Stimulated activated CD4-positive, alpha-beta T cell treated with anti-CD3 and anti-CD28 coated beads, Interleukin-12 subunit alpha, Interleukin-12 subunit beta, amount 100 ng/mL, for 4 hours (primary cell): ENCODE measurements at places on chromosomes 2 and 18.

GRCh38 chr2:174124181-174124580 is 124.2 kb downstream of the OLA1 start:
- no peak for DNase-seq

DNA sequence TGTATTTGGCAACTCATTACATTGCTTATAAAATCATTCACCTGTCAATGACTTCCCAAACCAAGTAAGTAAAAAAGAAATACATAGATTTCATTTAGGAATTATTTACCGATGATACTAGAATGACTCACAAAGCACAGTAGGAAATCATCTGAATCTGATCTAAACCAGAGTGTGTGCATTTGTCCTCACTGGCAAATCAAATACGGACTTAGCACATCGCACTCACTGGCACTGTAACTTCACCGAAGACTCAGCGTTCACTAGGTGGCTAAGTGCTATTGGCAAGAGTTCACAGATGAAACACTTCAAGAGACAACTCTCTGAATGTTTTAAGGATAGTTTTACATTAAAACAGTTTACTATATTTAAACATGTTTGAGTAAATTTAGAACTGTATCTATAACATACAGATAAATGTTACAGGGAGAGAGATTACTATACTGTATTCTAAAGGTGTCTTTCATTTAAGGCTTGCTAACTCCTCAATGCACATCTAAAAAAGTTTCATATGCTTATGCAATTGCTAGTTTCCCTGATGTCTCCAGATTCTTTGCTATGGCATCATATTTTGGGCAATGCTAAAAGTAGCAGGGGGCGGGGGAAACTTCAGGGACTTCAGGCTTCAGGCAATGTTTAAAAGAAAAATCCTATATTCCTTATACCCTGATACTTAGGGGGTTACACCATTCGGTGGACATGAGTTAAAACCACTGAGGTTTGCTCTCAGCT is 48.8 kb downstream of the STK39 start:
- no peak for DNase-seq

GRCh38 chr2:233062946-233063268 is 2.8 kb downstream of the INPP5D start:
- DNase-seq, result no peak

DNA sequence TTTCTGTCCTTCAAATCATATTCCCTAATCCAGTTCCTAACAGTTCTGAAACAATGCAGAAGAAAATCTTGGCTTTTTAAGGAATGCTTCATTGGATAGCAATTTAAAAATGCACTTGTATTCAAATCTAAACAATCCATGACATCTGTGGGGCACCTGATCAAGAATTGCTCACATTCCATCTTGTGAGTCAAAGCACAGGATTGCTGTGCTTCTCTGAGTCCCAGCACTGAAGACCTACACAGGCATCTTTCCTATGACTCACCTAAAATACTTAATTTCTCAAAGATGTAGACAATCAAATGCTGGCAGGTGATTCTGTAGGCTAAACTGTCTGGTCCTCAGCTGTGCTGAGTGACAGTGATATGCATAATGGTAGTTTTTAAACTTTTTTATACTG is 10.1 kb upstream of the ATP8B1 start:
- DNase-seq, result no peak

GRCh38 chr2:55618275-55619055 is 1.0 kb upstream of the PPP4R3B start:
- DNase-seq, result peak; percentile 37

GRCh38 chr2:74585406-74586185 is 31.1 kb downstream of the DOK1 start:
- peak; percentile 23 for DNase-seq

DNA sequence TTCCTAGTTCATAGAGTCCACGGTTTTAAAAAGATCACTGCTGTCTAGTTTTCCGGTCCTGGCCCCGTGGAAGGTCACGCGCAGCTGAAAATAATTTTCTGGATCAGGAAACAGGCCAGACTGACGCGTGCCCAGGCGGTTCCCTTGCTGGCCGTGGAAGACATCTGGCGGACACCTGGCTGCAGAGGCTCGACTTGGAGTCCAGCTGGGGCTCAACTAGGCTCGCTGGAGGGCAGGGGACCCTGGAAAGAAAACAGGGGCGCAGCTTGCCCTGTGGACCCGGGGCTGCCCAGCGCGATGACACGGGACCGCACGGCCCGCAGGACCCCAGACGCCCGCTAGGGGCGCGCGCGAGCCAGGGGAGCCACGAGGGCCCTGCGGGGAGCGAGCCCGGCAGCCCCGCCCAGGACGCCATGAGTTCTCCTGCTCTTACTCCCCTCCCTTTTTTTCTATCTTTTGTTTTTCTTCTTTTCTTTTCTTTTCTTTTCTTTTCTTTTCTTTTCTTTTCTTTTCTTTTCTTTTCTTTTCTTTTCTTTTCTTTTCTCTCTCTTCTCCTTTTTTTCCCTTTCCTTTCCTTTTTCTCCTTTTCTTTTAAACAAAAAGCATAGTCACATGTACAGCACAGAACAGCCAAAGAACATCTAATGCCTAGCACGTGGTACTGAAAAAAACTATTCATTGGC is 43.2 kb upstream of the UBE2F start:
- peak; percentile 83 for DNase-seq

DNA sequence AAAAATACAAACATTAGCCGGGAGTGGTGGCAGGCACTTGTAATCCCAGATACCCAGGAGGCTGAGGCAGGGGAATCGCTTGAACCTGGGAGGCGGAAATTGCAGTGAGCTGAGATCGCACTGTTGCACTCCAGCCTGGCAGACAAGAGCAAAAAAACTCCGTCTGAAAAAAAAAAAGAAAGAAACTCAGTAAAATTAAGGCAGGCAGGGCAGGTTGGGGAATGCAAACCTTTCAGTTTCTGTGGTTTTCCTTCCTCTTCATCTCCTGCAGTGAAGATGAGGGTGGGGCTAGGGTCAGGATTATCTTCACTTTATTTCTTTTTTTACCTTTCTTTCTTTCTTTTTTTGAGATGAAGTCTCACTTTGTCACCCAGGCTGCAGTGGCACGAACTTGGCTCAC is 43.2 kb upstream of the PSME4 start:
- DNase-seq, result no peak

- no peak for DNase-seq
These were observed 11.8 kb upstream of the KCMF1 start for GRCh38 chr2:84959095-84959565.

DNA sequence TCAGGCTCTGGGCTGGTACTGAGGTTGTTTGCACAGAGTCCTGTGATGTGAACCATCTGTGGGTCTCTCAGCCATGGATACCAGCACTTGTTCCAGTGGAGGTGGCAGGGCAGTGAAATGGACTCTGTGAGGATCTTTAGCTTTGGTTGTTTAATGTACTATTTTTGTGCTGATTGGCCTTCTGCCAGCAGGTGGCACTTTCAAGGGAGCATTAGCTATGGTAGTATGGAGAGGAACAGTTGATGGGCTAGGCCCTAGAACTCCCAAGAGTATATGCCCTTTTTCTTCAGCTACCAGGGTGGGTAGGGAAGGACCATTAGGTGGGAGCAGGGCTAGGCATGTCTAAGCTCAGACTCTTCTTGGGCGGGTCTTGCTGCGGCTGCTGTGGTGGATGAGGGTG is 257.0 kb upstream of the GYPC start:
- DNase-seq, result peak; percentile 13

GRCh38 chr2:20608666-20609348 is 42.1 kb downstream of the HS1BP3 start:
- no peak for DNase-seq

DNA sequence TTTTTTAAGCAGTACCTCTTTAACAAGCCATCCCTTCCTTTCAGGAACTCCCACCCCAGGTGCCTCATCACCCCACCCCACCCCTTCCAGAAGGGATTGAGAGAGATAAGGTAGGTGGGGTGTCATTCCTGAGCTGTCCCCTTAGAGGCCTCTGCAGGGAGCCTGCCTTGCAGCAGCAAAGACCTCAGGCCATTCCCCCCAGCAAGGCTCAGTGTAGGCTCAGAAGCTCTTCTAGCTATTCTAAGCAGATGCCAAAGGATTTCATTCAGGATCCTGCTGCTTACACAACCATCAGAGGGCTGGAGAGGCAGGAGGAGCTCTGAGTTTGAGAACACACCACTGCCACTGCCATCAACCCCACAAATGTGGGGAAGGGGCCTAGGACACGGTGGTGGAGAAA is 5.8 kb upstream of the FIGLA start:
- DNase-seq, result no peak

- DNase-seq, result no peak
These were observed 124.0 kb downstream of the GAREM1 start for GRCh38 chr18:32346671-32347070.
